Activated CD8-positive, alpha-beta memory T cell treated with anti-CD3 and anti-CD28 coated beads for 48 hours (primary cell): ENCODE measurements at places on chromosomes 13 and 19.
A peak's percentile ranks its signal among the peaks of the same experiment; 100 is the strongest.

DNA sequence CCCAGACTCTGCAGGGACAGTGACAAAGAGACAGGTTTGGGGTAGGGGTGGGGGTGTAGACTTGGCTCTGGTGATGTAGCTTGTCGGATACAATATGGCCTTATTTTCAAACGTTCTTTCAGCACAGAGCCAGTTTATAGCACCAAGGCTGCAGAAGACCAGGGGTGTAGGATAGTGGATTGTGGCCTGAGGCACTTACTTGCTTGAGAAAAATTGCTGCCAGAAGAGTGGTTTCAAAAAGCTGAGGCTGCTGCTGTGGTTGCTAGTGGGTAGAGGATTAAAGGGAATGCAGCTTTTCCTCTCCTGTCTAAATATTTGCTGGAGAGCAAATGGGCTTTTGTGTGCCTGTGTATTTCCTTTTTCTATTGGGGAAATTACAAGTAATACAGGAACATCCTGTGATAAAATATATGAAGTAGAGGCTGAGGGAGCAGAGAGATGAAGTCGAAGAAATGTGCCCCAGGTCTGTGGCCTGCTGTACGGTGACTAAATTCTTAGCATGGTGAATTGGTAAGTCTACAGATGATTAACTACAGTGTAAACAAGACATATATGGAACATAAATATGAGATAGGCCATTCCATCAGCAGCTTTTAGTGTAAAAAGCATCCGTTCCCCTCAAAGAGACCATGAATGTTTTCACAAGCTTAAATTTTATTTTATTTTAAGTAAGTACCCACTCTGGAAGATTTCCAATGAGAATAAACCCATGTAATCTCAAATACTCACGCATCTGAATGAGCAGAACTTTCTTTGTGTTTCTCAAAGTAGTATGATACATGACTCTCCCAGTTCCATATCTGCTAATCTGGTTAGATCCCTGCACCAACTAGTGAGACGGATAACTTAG lies 112.9 kb downstream of the LRCH1 start:
- DNase-seq, result no peak

DNA sequence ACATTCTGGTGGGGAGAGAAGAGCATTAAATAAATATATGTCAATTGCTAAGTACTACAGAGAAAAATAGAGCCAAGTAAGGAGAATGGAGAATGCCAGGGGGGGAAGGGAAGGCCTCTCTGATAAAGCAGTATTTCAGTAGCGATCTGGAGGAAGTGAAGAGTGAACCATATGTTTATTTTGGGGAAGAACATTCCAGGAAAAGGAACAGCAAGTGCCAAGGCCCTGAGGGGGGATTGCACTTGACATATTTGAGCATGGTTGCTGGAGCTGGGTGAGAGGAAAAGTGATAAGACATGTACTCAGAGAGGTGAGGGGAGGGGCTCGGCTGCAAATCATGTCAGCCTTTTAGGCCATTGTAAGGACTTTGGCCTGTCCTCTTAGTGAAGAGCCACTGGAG lies 30.4 kb downstream of the WDR87 start:
- DNase-seq, result no peak

GRCh38 chr13:109819874-109820273 lies 33.5 kb upstream of the IRS2 start:
- no peak for DNase-seq

GRCh38 chr19:43495082-43495481 lies 9.5 kb downstream of the PHLDB3 start:
- DNase-seq, result no peak

GRCh38 chr13:107200491-107200890 lies 632.6 kb upstream of the ARGLU1 start:
- no peak for DNase-seq

GRCh38 chr19:48469289-48469881 lies at the start of gene CYTH2:
TSS of gene CYTH2 (plus strand) at chr19:48469369. CDS start at chr19:48469508, 139 bp downstream.
- DNase-seq, result no peak

GRCh38 chr19:7349231-7349591 lies 474 bp downstream of the ARHGEF18 start:
- no peak for DNase-seq

GRCh38 chr19:35509861-35510625 lies 3.4 kb downstream of the DMKN start:
- DNase-seq, result peak; percentile 72
